ENCODE measurements at places on chromosomes 11 and 22.

DNA sequence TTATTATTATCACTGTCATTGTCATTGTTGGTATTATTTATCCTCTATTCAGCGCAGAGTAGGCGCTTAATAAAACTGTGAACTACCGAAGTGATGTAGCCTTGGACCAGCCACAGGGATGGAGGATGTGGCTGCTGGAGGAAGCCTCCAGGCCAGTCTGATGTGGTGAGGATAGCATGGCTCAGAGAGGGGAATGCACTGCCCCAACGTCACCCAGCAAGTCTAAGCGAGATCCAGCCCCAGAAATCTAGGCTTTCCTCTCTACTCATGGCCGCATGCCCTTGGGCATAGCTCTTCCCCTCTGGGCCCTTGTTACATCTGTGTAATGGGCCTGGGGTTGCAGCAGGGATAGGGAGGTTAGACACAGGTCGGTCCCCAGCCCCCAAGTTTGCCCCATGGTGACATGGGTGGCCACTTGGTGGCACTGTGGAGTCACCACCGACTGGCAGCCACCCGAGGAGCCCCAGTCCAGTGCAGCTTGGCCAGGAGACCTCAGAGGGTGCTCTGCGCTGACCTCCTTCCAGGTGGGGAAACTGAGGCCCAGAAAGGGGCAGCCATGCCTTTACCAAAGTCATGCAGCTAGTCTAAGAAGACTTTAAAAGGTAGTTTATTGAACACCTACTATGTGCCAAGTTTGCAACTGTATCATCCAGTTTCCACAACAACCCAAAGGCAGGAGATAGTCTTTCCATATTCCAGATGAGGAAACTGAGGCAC lies 395.7 kb downstream of the MN1 start:
- DNase-seq: peak; percentile 29

DNA sequence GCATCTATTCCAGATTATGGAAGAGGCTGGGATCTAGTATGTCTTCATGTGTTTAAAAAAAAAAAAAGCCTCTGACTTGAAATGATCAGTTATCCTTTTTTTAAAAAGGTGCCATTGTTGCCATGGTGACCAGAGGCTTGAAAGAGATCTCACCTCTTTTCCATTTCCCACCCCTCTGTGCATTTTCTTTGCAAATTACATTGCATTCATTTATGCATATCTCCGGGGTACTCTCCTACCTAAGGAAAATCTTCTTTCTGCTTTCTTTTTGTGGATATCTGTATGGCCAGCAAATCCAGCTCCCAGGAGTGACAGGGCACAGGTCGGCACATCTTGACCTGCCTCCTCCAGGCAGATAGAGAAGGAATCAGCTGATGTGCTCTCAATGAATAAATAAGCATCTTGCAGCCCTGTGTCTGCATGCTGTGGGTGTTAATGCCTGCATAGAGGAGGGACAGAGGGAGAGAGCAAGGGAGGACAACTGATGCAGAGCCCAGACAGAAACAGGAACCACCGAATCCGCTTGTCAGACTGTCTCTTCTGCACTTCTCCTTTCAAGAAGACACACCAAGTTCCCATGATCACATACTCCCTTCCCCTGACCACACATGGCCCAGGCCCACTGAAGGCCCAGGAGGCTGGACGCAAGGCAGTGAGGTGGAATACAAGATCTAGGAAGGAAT lies 50.9 kb downstream of the CWC15 start:
- DNase-seq: no peak

DNA sequence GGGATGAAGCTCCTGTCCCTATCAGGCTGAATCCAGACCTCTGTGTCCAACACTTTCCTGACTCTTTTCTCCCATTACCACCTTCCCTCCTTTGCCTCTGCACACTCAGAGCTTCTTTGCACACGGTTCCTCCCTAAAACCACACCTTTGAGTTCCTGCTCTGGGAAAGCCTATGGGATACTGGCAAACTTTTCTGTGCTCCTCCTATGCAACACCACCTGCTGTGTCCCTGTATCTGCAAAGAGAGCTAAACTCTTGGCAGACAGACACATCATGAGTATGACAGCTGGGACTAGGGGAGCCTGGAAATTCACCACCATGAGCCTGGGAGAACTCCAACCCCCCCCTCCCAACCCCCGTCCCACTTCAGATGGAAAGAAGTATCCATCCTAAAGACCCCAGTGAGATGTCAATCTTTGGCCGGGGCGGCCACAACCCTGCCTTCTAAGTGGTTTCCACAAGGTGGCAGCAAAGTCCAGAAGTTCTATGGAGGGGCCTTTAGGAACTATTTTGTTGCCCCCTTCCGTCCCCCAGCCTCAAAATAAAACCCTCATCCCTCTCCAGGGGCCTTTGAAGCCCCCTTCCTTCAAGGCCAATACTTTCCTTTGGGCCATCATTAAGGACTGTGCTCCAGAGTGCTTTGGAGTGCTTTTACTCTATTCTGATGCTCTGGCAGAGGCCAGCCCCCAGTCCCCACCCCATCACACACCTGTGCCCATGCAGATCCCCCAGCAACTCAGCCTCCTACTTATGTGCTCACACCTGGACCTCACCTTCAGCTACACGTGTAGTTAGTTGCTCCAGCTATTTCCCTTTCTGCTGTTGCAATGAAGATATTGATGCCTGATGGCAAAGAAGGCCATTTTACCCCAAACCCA lies 19.4 kb downstream of the HTR3A start:
- DNase-seq: peak; percentile 19

DNA sequence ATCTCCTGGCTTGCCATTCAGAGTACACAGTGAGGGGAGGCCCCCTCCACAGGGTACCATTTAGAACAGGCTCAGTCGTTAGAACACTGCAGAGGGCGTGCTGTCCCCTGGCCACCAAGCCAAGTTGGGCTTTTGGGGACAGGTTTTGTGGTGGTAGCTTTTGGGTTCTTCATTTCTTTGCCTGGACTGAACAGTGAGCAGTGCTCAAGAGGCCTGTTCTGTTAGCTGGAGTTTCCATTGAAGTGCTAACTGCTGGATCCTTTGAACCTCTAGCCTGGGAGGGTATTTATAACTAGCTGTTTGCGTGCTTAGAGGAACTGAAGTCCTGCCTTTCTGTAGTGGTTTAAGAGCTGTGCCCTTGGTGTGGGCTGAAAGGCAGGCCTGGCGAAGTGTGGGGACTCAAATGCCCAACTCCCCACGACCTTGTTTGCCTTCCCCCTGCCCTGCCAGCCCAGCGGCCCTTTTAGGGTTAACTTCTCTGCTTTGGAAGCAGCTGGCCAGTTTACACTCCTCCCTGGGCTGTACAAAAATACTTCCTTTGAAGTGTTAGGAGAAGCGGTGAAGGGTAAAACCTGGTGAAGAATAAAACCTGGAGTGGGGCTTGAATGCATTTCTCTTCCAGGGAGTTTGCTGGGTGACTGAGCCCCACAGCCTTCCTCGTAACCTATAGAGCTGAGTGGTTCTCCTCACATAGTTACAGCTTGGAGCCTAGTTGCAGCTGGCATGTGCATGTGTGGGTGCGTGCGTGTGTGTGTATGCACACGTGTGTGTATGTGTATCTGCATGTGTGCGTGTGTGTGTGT lies 34.6 kb downstream of the ZNRF3 start:
- DNase-seq: peak; percentile 38

- DNase-seq: no peak
Measured at GRCh38 chr11:22938691-22939090, 78.4 kb upstream of the CCDC179 start.

DNA sequence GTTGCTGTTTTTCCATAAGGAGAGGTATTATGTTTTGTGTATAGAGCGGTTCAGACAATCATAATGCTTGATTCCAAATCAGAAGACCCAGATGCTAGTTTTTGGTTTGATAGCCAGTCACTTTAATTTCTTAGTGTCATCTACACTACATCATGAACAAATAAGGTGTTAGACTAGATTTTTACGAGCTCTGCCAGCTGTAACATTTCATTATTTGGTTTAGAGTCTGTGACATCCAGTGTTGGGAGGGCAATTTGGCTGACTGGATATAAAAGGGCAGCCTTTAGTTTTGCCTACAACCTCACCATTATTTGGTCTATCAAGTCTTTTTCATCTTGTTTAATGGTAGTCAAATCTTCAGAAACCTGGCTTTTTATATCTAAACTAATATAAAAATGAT lies 30.2 kb upstream of the FBXO3 start:
- peak; percentile 12 for DNase-seq

DNA sequence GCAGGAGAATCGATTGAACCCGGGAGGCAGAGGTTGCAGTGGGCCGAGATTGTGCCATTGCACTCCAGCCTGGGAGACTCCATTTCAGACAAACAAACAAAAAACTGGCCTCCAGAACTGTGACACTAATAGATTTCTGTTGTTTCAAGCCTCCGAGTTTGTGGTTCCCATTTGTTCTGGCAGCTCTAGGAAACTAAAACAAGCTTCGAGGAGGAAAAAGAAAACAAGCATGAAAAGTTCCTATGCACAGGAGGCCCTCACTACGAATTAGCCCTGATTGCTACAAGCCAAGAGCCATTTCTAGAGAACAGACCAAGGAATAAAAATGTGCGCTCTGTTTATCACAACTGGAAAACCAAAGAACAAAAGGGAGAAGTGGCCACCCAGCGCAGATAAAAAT lies 47.8 kb upstream of the SHANK2 start:
- no peak for DNase-seq

- no peak for DNase-seq
Measured at GRCh38 chr11:86740628-86741483, 59.5 kb upstream of the PRSS23 start.
